Naive thymus-derived CD8-positive, alpha-beta T cell (primary cell): ENCODE measurements at places on chromosomes 7 and 10. TPM values are rescaled to one million over a fixed set of nuclear protein-coding genes. Genes with fewer than 3 reads are reported as not detected.

The APBB1IP gene
- total RNA-seq = 102 TPM

- DNase-seq = no peak
Observed at GRCh38 chr10:118483496-118483895, 112.0 kb downstream of the PRLHR start.

- DNase-seq = no peak
Observed at GRCh38 chr10:8130973-8131911, 76.8 kb downstream of the GATA3 start.

DNA sequence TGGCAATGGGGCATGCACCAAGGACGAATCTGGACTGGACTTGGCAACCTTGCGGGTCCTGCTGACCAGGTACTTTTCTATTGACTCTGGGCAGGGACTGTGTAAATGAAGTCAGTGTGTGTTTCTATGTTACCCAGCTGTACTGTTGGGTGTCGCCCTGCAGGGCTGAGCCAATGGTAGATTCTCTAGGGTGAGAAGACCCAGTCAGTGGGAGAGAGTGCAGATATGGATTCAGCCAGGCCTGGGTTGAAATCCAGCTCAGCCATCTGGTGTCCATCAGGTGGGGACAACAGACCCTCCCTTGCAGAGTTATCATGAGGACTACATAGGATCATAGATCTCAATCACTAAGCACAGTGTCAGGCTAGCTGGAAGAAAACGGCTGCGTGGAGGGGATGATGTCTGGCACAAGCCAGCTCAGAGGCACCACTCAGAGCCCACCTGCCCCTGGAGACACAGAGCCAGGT is 4.9 kb upstream of the PPIF start:
- DNase-seq = no peak

- no peak for DNase-seq
Observed at GRCh38 chr7:159197066-159197975, 52.7 kb upstream of the VIPR2 start.

- DNase-seq = no peak
Observed at GRCh38 chr10:992467-992866, 4.2 kb downstream of the GTPBP4 start.

GRCh38 chr10:10094691-10095090 is 923.0 kb upstream of the CELF2 start:
- no peak for DNase-seq

GRCh38 chr7:134391223-134391622 is 67.7 kb downstream of the AKR1B1 start:
- no peak for DNase-seq

DNA sequence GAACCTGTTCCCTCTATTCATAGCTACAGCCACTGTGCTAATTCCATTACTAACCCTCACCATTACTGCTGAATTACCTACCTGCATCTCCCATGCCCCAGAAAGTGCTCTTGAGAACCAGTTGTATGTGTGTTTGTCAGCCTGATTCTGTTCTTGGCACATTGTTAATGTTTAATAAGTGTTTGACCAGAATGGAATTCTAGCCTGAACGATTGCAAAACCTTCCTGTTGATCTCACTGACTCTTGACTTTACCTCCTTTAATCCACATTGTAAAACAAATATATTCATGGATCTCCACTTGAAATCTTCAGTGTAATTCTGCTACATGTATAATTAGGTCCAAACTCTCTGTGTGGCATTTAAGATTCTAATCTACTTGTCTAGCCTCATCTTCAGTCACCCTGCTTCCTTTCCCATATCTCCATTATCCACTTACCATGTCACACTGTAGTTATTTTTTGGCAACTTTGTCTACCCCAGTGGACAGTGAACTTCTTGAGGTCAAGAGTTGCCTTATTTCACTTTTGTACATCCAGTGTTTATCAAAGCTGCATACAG is 4.9 kb downstream of the ZNF277 start:
- DNase-seq = no peak
